Bone marrow (tissue), 2 donors: ENCODE measurements at places on chromosomes 13 and 19.

DNA sequence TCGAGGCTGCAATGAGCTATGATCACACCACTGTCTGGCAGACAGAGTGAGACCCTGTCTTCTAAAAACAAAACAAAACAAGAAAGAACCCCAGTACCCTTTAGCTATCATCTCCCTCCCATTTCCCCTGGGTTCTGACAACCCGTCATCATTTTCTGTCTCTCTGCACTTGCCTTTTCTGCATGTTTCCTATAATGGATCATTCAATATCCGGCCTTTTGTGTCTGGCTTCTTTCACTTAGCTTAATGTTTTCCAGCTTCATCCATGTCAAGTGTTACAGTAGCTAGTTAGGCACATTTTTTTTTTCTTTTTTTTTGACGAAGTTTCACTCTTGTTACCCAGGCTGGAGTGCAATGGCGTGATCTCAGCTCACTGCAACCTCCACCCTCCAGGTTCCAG lies 16.5 kb downstream of the AP2S1 start:
- DNase-seq, result no peak

- DNase-seq, result no peak
These were observed 18.3 kb downstream of the ZNF536 start for GRCh38 chr19:30390356-30390988.

- DNase-seq, result no peak
These were observed 1.5 kb downstream of the KCNC3 start for GRCh38 chr19:50327461-50328223.

DNA sequence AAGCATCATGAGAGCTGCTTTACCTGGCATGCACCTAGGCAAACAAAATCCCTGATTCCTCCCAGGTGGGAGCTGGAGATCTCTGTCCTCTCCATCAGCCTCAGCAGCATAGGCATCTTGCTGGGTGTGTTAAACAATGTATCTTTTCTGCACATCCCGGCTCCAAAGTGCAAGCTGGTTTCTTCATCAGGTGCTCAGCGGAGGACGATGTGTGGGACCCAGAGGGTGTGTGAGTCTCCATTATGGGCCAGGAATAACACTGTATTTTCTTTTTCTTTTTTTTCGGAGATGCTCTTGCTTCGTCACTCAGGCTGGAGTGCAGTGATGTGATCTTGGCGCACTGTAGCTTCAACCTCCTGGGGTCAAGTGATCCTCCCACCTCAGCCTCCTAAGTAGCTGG lies 9.9 kb downstream of the CNFN start:
- DNase-seq, result no peak

GRCh38 chr13:58324161-58324560 lies 692.6 kb downstream of the PCDH17 start:
- no peak for DNase-seq

DNA sequence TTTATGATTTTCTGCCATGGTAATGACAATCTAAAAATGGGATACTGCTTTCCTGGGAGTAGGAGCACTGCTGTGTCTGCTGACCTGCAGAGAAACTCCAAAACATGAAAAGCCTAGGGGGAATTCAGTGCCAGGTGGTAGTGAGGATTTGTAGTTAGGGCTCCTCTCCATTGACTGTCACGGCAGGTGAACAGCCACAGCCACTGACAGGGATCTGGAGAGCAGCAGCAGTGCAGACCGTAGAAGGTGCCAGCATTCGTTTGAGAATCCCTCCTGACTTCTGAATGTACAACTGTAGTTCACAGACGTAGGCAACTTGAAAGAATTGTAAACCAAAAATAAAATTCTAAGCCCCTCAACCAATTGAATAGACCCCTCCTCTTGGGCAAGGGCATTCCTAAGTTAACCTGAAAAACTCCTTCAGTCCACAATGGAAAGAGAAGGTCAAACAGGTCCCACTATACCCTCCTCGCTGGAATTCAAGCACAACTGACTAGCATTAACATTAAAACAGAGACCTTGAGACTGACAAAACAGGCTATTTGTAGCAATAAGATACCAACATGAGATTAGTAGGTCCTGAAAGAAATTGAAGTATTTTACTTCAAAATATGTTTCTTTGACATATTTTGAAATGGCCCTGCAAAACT lies 1328.8 kb downstream of the OLFM4 start:
- no peak for DNase-seq

- peak; percentile 31 for DNase-seq
These were observed 5.9 kb upstream of the EHD2 start for GRCh38 chr19:47707135-47707925.
